ENCODE measurements at places on chromosomes 4 and X.

GRCh38 chr4:2441393-2442174 is 22.8 kb downstream of the CFAP99 start:
- peak; percentile 44 for DNase-seq

GRCh38 chr4:144903953-144904711 is 193.9 kb downstream of the ANAPC10 start:
- peak; percentile 7 for DNase-seq

- no peak for DNase-seq
Observed at GRCh38 chr4:185190306-185190856, 13.4 kb downstream of the CFAP97 start.

- no peak for DNase-seq
Observed at GRCh38 chr4:5883916-5884315, 9.0 kb downstream of the CRMP1 start.

DNA sequence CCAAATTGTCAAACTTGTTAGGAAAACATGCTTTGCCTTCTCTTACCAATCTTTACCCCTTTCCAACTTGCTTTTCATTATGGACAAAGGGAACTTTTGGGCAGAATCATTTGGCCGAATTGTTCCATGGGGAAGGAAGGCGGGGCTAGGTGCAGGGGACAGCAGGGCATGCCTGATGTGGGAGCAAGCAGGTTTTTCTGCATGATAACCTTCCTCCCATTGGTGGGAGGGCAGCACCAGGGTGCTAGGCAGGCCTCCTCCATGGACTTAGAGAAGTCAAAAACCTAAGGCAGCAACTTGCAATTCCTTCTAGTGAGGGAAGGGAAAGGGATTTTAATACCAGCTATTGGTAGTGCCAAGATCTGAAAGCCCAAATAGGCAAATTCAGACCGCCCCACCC is 260.5 kb downstream of the MAPK10 start:
- no peak for DNase-seq

DNA sequence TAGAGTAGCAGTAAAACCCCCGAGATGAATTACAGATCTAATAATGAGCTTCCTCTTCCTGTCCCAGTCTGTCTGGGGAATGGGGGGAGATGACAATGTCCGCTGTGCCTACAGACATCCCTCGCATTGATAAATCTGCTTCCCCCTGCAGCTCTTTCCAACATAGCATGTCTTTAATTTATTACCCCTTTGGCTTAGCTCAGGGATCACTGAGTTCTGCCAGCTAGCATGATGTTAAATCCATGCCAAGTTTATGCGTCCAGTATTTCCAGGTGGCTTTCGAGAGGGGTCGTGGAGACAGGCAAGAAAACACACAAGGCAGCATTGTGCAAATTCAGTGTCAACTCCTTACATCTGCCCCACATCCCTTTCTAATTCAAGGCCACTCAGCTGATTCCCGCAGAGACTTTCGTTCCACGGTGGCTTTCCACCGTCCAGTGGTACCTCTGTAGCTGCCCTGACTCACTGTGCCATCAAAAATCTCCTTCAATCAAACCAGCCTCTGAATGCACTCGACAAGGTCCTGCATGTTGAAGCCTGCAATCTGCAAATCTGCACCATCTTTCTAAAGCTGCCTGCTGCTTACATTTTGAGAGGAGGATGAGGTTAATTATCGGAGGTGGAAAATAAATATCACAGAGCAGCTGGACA is 75.1 kb downstream of the MXRA5 start:
- no peak for DNase-seq

- DNase-seq, result no peak
Observed at GRCh38 chr4:44988011-44988410, 261.7 kb upstream of the GNPDA2 start.

- no peak for DNase-seq
Observed at GRCh38 chr4:82057990-82058544, 315.7 kb downstream of the HNRNPD start.

- no peak for DNase-seq
Observed at GRCh38 chr4:25235401-25235800, 1.6 kb downstream of the PI4K2B start.

DNA sequence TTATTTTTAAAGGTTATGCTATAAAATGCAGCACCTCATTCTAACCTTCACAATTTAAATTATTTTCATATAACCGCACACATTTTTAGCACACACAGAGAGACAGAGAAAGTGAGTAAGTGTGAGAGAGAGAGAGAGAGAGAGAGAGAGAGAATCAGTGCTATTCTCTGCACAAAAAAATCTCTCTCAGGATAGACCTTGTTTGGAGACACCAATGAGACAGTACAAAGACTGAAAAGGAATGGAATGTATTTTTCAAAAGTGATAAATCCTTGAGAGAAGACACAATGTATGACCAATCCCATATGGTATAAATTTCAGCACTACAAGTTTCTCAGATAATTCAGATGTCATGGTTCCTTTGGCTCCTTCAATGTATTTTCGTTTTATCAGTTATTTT is 132.1 kb upstream of the PCDH18 start:
- DNase-seq, result no peak

DNA sequence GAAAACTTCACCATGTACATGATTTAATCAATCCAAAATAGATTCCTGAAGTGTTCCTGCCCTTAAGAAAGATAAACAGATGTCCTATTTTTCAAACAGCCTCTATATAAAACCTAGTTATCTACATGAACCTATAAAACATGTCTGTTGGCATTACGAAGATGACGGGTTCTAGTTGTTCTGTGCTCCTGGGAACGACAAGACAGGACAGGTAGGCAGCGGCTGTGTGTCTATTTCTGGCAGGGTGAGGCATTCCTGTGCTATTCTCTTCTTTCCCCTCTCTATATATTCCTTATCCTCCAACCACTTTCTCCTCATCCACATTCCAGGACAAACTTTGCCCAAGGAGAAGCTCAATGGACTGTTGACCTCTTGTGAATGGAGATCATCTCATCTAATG is 6.1 kb downstream of the FAT1 start:
- DNase-seq, result no peak

- peak; percentile 0 for DNase-seq
Observed at GRCh38 chrX:77160301-77160700, 286.9 kb upstream of the FGF16 start.

DNA sequence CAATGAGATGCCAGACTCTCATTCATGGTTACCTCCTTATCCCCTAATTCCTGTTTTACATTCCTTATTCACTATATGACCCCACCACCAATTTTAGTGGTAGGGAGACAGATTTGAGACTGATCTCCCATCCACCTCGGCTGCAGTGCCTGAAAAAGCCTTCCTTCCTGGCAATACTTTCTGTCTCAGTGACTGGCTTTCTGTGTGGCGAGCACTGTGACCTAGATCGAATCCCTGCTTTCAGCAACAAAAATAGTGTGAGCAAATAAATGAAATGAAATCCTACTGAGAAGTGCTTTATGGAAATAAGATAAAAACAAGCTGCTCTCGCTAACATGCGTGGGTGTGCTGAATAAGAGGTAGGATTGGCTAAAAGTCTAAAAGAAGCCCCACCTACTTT is 165.3 kb downstream of the GPM6A start:
- no peak for DNase-seq

DNA sequence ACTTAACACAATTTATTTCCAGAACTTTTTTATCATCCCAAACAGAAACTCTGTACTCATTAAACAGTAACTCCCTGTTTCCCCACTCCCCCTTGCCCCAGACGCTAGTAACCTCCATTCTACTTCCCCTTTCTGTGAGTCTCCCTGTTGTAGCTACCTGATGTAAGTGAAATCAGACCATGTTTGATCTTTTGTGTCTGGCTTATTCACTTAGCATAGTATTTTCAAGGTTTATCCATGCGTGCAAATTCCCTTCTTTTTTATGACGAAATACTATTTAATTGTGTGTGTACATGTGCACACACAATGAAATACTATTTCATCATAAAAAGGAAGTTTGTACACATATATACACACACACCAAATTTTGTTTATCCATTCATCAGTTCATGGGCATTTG is 5.2 kb downstream of the PKD2 start:
- DNase-seq, result no peak

- DNase-seq, result no peak
Observed at GRCh38 chr4:96698831-96699230, 858.9 kb downstream of the PDHA2 start.

- no peak for DNase-seq
Observed at GRCh38 chr4:151429957-151430570, 21.1 kb downstream of the FHIP1A start.

Data from RKO (cell line).